ENCODE measurements at places on chromosomes 3 and 15. TPM values are rescaled to one million over a fixed set of nuclear protein-coding genes. Genes with fewer than 3 reads are reported as not detected.

- DNase-seq, result no peak
Measured at GRCh38 chr3:124714223-124714853, 15.9 kb upstream of the UMPS start.

DNA sequence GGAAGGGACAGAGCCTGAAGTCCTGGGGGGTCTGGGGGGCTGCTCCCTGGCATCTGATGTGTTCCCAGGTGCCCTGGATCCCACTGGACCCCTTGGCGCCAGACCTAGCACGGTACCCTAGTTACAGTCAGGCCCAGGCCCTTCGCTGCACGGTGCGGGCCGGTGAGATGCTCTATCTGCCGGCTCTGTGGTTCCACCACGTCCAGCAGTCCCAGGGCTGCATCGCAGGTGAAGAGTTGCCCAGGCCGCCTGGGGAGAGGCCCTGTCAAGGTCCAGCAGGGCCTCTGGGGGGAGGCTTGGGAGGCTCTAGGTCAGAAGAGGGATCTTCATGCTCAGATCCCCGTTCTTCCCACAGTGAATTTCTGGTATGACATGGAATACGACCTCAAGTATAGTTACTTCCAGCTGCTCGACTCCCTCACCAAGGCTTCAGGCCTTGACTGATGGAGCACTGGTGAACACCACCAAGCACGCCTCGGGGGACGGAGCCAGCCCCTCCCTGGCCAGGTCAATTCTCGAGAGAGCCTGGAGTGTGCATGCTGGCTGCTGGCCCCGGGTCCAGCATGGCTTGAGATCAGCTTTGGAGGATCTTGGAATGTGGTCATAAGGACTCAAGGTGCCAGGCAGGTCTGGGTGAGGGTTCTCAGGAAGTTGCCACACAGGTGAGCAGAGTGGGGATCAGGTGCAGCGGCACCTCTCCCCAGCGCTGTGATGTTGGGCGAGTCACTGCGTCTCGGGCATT is 1.8 kb upstream of the PLA2G4B start:
- no peak for DNase-seq

GRCh38 chr15:101198031-101198575 is 53.7 kb downstream of the CHSY1 start:
- no peak for DNase-seq

- no peak for DNase-seq
Measured at GRCh38 chr3:138457863-138458735, 23.7 kb downstream of the ESYT3 start.

DNA sequence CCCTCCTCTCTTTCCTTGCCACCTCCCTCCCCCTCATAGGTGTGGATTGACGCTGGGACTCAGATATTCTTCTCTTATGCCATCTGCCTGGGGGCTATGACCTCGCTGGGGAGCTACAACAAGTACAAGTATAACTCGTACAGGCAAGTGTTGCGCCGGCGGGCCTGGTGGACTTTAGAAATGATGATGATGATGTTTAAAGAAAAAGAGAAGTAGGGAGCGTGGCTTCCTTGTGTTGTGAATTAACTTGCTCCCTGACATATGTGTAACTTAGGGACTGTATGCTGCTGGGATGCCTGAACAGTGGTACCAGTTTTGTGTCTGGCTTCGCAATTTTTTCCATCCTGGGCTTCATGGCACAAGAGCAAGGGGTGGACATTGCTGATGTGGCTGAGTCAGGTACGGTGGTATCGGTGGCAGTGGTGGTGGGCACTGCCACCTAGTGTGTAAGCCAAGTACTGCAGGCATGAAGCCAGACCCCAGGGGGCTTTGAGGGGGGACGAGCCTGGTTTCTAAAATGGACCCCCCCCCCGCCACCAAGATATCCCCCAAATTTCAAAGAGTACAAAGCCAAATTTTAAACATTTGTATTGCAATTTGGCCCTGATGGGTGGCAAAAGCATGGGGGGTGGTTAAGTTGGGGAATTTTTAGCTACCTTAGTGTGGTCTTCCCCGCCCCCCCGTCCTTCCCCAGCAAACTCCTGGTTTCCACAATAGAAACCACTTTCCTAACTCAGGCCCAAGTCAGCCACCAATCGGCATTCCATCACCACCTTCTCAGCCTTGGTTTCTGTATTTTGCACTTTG is 65.6 kb downstream of the SLC6A6 start:
- no peak for DNase-seq

GRCh38 chr3:101695779-101696372 is 9.4 kb upstream of the RPL24 start:
- peak; percentile 47 for DNase-seq

GRCh38 chr3:63864965-63865327 is 1.3 kb downstream of the ATXN7 start:
- no peak for DNase-seq

FSD2 gene
- total RNA-seq, result not detected

ARHGAP31 gene
- total RNA-seq, result 0.48 TPM
